ENCODE measurements at places on chromosomes 4 and X.

GRCh38 chr4:127604949-127605709, 27.6 kb upstream of the INTU start:
- DNase-seq, result peak; percentile 40

DNA sequence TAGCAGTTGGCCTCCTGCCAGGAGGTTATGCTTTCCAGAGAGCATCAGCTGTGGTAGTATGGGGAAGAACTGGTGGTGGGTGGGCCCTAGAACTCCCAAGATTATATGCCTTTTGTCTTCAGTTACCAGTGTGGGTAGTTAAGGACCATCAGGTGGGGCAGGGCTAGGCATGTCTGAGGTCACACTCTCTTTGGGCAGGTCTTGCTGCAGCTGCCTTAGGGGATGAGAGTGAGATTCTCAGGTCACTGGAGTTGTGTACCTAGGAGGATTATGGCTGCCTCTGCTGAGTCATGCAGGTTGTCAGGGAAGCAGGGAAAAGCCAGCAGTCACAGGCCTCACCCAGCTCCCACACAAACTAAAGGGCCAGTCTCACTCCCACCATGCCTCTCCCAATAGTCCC, 172.9 kb upstream of the GYPA start:
- no peak for DNase-seq

DNA sequence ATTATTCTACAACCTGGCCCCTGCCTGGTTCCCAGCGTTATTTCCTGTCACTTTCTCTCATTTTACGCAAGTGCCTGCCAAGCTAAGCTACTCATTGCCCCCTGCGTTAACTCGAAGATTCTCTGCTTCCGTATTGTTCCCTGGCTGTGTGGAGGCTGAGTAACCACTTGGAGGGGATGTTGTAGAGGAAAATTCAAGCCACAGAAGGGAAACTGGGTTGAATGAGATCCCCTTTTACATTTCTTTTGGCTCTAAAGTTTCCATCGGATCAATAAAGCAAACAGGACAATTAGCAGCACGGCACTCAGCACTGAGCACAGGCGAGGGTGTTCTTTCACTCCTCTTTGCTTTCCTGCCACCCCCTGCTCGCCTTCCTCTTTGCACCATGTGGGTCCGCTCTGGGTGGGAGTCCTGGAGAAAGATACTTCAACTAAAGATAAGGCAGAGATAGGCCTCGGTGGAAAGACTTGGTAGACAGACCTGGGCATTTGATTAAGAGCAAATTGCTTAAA, 4.2 kb upstream of the TMSB4X start:
- peak; percentile 83 for DNase-seq

DNA sequence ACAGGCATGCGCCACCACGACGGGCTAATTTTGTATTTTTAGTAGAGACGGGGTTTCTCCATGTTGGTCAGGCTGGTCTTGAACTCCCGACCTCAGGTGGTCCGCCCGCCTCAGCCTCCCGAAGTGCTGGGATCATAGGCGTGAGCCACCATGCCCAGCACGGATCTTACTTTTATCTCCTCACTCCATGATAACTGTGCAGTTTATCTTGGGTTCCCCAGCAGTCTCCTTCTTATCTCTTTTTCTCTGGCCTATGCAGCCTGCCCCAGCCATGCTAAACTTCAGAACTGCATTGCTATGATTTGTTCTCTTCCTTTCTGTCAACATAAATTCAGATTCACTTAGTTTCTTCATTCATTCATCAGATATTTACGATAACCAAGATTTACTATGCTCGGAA, 22.4 kb downstream of the PAGE1 start:
- no peak for DNase-seq

DNA sequence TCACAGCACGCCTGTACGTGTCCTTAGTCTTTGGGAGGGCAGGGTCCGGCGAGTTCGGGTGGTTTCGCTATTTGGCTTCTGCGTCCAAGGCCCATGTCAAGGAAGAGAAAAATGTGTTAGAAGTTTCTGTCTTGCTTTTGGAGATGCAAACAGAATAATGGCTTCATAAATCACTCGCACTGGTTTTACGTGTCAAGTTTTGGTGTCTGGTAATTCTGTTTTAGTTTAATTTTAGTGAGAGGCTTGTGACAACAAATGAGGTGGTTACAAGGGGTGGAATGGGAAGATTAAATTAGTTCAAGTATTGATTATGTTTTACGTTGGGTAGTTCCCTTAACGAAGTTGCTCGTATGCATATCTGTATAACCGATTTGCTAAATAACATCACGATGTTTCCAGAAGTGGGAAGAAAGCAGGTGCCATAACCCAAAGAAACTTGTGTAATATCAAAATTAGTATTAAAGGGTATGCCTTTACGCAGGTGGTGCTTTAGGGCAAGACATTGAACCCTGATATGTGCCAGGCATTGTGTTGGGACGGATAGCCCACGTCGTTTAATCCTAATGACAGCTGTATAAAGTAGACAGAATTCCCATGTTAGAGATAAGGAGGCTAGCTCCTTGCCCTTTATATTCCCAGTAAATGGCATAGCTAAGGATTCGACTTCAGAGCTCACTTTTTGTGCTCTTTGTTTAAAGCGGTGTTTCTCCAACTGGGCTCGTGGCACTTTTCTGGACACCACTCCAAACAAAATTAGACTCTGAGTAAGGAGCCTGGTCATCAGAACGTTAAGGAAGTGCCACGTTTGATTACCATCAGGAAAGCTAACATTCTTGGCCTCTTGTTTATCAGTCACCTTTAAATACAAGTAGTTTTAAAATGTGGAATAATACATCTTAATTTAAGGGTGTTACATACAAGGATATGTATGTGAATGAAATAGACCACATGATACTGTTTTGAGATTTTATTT, 843 bp downstream of the RPL34 start:
- no peak for DNase-seq

DNA sequence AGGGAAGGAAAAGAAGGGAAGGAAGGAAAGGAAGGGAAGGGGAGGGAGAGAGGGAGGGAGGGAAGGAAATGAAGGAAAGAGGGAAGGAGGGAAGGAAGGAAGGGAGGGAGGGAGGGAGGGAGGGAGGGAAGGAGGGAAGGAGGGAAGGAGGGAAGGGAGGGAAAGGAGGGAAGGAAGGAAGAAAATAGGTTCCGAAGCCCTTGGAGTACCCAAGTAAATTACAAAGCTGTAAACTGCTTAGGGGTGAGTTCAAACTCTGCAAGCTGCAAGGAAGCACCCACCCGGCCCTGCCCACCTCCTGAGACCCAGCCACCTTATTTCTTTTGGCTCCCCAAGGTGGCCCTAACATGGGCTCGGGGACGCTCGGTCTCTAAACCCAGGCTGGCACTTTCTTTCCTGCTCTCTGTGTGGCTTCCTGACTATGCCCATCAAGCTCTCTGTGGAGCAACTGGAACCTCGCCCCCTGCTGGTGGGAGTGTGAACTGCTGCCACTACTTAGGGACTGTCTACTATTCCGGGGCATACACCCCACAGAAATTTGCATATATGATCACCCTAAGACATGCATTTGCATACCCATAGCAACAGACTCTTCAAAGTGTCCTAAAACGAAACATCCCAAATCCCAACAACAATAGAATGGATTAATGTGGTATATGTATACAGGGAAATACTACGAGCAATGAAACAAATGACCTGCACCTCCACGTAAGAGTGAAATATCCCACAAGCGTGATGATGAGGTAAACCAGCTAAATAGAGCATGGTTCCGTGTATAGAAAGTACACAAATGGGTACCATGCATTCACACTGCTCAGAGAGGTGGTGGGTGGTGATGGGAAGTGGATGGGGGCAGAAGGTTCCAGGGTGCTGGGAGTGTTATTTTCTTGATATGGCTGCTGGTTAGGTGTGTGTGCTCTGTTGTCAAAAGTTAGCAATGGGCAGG, 151.7 kb upstream of the TBL1X start:
- DNase-seq, result no peak

DNA sequence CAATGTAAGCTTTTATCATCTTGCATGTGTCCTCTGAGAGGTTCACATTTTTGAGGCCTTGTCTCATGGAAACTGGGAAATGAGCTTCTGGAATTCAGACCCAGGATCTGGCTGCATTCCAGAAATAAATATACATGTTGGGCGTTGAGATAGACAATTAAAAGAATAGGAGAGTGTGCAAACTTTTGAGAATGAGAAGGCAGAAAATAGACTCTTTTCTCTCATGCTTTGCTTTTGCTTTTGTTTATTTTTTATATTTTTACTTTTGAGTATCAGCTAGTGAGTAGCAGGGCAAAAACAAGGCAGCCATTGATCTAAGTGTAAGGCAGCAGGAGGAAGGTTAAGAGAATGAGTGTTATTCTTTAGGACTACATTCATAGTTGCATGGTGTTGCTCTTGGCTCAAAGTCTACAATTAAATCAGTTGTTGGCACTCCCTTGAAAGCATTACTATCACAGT, 12.4 kb downstream of the SHROOM3 start:
- peak; percentile 81 for DNase-seq
